Stimulated activated CD4-positive, alpha-beta T cell treated with anti-CD3 and anti-CD28 coated beads, Interleukin-2, amount 100 ng/mL, for 24 hours (primary cell): ENCODE measurements at places on chromosomes 5 and 9.

DNA sequence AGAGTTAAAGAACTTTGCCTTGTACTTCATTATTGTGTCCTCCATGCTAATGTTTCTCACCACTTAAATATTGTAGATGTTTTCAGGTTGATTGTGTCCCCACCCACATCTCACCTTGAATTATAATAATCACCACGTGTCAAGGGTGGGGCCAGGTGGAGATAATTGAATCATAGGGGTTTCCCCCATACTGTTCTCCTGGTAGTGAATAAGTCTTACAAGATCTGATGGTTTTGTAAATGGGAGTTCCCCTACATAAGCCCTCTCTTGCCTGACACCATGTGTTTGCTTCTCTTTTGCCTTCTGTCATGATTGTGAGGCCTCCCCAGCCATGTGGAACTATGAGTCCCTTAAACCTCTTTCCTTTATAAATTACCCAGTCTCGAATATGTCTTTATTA is 248.3 kb downstream of the FBXL7 start:
- no peak for DNase-seq

- no peak for DNase-seq
Observed at GRCh38 chr9:16074963-16075362, 522.1 kb downstream of the CCDC171 start.

DNA sequence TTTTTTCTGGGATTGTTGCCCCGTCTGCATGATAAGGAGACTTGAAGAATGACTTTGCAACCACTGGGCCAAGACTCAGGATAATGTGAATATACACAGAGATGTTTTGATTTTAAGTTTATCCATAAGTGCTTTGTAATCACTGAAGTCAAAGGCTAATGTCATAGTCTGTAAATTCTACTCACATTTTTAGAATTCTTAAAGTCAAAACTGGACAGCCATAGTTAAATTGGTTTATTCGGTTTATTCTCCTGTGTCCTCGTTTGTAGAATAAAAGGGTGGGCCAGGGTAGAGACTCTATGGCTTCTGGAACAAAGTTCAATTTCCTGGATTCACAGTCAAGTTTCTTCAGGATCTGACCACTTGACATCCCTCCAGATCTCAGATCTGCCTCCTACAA is 327.7 kb upstream of the TNC start:
- no peak for DNase-seq

DNA sequence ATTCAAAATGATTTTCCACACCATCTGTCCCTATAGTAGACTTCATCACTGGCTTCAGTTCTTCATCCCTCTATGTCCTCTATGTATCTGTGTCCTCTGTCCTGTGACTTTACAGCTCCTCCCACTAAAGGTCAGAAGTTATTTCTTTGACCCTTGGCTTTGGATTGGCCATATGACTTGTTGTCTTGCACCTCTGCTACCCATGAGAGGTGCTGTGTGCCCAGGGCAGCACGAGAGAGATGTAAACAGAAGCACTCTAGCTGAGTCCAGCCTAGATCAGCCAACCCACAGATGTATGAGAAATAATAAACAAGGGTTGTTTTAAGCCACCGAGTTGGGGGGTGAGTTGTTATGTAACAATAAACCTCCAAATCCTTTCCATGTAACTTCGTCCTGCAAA is 63.4 kb upstream of the ENTREP1 start:
- DNase-seq: no peak

- DNase-seq: no peak
Observed at GRCh38 chr5:143887903-143888665, 76.1 kb downstream of the HMHB1 start.

DNA sequence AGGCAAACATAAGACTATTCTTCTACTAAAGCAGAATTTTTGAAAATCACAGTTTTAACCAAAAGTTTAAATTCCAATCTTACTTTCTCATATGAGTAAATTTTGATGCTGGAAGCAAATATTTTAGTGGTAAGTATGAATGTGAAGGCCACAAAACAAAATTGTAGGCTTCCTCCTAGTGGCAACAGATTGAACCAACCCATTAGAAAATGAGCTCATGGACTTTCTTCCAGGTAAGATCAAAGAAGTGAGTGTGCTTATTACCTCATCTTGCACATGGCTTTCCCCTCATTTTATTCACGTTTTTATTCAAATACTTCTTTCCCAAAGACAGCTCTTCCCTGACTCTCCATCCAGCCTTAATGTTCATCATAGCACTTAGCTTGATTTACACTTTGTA is 16.5 kb upstream of the RLN2 start:
- no peak for DNase-seq

- no peak for DNase-seq
Observed at GRCh38 chr9:111151537-111151936, 113.3 kb upstream of the LPAR1 start.

- no peak for DNase-seq
Observed at GRCh38 chr5:146213210-146213826, 9.9 kb downstream of the RBM27 start.
